ENCODE measurements at places on chromosomes 7 and 10.

DNA sequence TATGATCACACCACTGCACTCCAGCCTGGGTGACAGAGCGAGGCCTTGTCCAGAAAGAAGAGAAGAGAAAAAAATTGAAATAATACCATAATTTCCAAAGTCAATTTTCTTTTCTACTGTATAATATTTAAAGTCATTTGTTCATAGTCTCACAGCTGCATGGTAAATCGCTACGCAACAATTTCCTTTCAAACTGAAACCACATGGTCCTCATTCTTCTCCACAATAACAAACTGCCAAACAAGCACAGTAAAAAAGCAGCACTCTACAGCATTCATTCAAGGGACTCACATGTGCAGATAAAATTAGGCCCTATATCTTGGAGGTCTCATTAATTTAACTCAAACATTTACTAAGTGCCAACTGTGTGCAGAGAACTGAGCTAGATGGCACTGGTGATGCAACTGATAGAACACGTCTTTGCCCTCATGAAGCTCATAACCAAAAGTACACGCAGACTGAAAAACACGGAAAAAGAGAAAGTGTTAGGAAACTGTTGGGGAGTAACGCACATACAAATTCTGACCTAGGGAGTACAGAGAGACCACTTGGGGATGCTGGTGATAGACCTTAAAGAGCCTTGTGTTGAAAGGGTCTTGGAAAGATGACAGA lies 68.4 kb upstream of the SRRM3 start:
- no peak for DNase-seq

DNA sequence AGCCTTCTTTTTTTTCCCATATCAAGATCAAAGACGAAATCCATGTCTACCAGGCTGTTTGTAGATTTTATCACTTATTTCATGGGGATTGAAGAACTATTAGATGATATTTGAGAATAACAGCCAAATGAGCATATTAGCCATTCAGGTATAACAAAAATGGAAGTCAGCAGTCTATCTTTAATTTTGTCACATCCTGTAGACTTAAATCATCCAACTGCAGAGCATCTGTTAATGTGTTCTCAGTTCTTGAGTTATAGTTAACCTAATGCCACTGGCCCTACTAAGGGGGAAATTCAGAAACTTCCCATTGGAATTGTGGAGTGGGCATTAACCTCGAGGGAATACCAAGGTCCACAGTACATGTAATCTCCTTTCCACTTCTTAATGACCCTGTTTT lies 380.1 kb downstream of the CNTNAP2 start:
- DNase-seq = no peak

GRCh38 chr7:266851-267840 lies 22.8 kb upstream of the FOXL3 start:
- DNase-seq = peak; percentile 45

- DNase-seq = no peak
Observed at GRCh38 chr7:5590596-5591277, 167.1 kb upstream of the TNRC18 start.

DNA sequence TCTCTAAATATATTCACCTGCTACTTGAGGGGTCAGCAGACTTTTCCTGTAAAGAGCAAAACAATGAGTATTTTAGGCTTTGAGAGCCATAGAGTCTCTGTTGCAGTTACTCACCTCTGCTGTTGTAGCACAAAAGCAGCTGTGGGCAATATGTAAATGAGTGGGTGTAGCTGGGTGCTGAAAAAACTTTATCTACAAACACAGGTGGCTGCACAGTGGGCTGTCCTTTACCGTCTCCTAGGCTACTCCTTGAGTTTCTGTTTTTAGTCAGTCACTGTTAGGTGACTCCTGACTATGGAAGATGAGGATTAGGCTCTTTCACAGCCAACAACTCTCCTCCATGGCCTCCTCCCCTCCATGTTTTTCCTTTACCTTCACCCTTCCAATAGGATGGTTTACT lies 286.1 kb upstream of the C7orf33 start:
- no peak for DNase-seq

DNA sequence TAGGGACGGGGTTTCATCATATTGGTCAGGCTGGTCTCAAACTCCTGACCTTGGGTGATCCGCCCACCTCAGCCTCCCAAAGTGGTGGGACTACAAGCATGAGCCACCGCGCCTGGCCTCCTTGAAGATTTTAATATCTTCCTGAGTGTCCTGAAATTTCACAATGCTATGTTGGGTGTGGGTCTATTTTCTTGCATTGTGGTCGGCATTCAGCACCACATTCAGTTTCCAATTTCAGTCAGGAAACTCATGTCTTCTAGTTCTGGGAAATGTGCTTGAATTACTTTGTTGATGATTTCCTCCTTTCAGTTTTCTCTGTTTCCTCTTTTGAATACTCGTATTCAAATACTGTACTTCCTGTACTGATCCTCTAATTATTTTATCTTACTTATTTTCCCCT lies 49.3 kb upstream of the IL6 start:
- no peak for DNase-seq

- peak; percentile 48 for DNase-seq
Observed at GRCh38 chr10:63697956-63698786, 177.0 kb downstream of the REEP3 start.

DNA sequence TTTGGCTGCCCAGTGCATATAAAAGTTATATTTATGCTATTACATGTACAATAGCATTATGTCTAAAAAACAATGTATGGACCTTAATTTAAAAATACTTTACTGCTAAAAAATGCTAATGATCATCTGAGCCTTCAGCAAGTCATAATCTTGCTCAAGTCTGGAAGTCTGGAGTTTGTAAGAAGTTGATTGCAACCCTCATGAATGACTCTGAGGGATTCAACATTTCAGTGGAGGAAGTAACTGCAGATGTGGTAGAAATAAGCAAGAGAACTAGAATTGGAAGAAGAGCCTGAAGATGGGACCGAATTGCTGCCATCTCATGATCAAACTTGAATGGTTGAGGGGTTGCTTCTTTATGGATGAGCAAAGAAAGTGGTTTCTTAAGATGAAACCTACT lies 13.0 kb upstream of the ADAMTS14 start:
- no peak for DNase-seq

- no peak for DNase-seq
Observed at GRCh38 chr10:58017719-58018367, 249.9 kb downstream of the IPMK start.

DNA sequence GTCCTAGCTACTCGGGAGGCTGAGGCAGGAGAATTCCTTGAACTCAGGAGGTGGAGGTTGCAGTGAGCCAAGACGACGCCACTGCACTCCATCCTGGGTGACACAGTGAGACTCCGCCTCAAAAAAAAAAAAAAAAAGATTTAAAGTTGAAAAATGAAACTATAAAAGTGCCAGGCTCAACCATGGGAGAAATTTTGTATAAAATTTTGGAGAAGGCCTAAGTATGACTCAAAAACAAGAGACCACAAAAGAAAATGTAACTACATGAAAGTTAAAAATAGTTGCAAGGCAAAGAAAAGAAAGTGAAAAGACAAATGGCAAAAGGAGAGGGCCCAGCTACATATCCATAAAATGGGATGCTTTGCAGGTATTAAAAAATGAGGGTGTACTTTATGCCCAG lies 104.1 kb downstream of the ARHGAP22 start:
- DNase-seq = no peak
